ENCODE measurements at places on chromosomes 13 and 19.
A peak's percentile ranks its signal among the peaks of the same experiment; 100 is the strongest.

GRCh38 chr13:106756446-106756845 is 188.5 kb upstream of the ARGLU1 start:
- peak; percentile 50 for DNase-seq

GRCh38 chr19:55487924-55488687 is at the start of gene SSC5D:
SSC5D (plus strand) TSS chr19:55488436; CDS start chr19:55488590, 154 bp downstream.
- DNase-seq: peak; percentile 63

- no peak for DNase-seq
Observed at GRCh38 chr19:5058521-5059212, 89.8 kb downstream of the KDM4B start.

DNA sequence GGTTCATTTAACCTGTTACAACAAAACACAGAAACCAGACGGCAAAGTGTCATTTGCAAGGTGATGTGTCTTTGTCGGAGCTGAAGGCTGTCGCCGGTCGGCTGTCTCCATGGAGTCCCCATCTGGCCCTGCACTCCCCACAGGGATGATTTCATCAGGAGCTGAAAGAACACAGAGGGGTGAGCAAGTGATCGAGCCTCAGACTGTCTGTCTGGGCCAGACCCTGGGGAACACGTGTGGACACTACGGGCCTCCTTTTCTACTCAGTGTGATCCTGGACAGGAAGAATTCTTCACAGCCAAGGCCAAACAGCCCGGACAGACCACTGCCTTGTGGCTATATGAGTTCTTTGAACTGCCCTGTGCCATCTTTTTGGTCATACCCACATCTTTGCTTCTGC is 85.1 kb downstream of the RNASEH2B start:
- no peak for DNase-seq

DNA sequence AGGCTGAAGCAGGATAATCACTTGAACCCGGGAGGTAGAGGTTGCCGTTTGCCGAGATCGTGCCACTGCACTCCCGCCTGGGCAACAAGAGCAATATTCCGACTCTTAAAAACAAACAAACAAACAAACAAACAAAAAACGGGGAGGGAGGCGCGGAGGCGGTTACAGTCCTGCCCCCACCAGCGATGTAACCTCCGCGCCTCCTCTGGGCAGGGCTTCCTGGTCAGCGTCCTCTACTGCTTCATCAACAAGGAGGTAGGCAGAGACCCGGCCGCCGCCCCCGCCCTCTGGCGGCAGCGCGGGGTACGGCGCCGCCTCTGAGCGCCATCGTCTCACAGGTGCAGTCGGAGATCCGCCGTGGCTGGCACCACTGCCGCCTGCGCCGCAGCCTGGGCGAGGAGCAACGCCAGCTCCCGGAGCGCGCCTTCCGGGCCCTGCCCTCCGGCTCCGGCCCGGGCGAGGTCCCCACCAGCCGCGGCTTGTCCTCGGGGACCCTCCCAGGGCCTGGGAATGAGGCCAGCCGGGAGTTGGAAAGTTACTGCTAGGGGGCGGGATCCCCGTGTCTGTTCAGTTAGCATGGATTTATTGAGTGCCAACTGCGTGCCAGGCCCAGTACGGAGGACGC is 10.2 kb downstream of the SNRPD2 start:
- DNase-seq: peak; percentile 88

DNA sequence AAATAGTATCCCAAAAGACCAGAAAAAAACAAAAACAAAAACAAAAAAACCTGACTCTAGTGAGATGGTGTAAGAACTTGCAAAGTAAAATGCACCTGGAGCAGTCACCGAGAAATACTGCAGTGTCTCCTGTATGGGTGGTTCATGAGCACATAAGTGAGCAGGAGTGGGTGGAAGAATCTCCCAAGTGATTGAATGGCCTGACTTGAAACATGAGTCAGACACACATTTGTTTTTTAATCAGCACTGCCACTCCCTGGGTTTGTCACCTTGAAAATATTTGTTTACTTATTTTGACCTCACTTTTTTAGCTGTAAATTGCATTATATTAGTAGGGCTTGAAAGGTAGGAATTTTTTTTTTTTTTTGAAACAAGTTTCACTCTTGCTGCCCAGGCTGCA is 2.0 kb downstream of the ZNF431 start:
- no peak for DNase-seq

- DNase-seq: no peak
Observed at GRCh38 chr19:31562966-31563612, 213.9 kb upstream of the TSHZ3 start.

DNA sequence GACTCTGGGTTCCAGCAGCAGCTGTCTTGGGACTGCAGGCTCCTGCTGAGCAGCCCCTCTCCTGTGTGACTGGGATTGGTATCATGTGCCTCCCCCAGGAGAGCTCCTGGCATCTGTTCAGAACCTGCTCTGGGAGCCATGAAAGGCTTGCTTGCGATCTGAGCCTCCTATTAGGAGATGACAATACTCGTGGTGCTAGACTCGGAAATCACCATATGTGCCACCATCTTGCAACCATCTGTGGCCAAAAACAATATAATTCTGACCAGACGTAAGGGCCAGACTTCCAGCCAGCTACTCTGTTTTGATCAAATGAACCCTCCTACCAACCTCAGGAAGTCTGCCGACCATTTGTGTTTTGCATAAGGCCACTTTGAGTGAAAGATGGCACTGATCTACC is 484.7 kb downstream of the IRS2 start:
- no peak for DNase-seq

- peak; percentile 93 for DNase-seq
Observed at GRCh38 chr19:1028062-1028926, 1.9 kb downstream of the CNN2 start.

- peak; percentile 38 for DNase-seq
Observed at GRCh38 chr19:49020342-49020741, 3.5 kb upstream of the LHB start.

- peak; percentile 51 for DNase-seq
Observed at GRCh38 chr13:93900731-93901130, 578.8 kb downstream of the DCT start.

DNA sequence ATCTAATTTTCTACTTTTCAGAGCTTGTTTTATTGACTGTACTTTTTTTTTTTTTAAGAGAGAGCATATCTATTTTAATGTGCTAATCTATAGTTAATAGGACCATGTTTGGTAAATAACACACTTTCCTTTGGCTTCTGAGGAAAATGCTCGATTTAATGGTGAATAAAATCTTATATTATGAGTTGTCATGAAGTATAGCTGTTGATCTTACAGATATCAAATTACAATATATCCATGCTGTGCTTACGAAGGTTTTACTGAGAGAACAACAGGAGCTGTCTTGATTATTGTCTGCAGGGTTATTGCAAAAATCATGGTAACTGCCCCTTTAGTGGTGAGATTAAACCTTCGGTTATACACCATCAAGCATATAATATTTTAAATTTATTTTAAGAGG is 29.6 kb downstream of the URI1 start:
- DNase-seq: no peak

- peak; percentile 76 for DNase-seq
Observed at GRCh38 chr19:42143341-42144234, 11.3 kb upstream of the POU2F2 start.

GRCh38 chr19:55554302-55554701 is 9.0 kb upstream of the SBK3 start:
- no peak for DNase-seq

DNA sequence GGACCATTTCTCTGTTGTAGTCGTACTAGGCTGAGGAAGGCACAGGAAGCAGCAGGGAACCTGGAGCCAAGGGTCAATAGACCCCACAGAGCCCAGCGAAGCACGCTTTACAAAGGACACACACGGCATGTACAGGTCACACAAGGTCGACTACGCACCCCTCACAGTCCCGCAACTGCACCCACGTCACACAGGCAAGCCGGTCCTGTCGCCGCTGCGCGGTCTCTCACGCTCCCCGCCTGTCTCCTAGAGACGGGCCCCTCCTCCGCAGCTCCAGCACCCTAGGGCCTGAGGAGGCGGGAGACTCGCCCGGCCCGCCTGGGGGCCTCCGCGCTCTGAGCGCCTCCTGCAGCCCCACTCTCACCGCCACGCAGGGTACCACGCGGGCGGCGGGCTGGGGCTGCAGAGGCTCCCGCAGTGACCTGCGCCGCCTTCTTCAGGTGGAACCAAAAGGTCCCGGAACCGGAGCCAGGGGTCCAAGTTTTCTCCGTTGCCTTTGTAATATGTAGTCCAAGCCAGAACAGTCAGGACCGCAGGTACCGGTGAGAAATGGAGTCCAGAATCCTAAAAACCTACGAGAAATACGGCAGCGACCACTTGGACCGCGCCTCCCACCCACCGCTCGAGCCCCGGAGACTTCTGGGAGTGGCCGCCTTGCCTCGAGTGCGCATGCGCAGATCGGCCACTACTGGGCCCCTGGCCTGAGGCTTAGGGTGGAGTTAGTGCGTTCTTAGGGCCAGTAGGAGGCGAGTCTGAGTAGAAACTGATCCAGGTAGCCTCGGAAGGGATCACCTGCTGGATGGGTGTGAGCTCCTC is at the start of gene ZNF607:
Gene ZNF607 (minus strand): TSS at position 651 of the 816 bp plus-strand sequence. CDS start 8,143 bp downstream, outside the sequence.
- DNase-seq: peak; percentile 98

DNA sequence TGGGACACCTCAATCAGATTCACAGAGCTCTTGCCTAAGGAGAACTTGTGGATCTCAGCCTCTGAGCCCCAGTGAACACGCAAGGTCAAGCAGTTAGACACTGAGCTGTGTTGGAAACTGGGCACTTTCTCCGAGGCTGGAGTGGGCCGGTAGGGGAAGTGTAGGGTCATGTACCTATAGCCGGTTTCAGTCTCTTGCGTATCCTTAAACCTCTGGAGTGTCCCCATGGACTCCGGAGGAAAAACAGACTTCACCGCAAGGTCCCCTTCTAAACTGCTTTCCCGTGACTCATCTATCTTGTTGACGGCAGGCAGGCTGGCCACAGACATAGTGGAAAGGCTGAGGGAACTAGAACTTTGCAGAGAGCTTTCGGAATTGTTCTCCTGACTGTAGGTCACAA is 11.3 kb downstream of the IQCN start:
- DNase-seq: no peak

- no peak for DNase-seq
Observed at GRCh38 chr13:39920613-39921012, 265.2 kb downstream of the COG6 start.

DNA sequence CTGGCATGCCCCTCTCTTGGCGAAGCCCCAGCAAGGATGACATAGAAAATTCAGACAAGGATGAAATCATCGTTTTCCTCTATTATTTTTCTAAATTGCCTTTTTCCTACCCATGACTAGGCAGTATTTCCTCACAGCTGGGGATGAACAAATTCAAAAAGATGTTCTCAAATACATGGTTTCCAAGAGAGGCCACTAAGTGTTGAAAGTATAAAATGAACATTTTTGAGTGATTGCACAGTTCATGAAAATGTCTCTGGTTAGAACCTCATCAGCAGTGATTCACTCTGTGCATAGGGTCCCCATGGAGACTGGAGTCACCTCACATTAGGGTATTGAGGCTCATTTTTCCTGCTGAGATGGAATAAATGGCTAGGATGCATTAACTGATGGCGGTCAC is 373.7 kb downstream of the DNAJC15 start:
- DNase-seq: no peak

GRCh38 chr13:112719016-112719415 is 29.2 kb downstream of the ATP11A start:
- DNase-seq: no peak

DNA sequence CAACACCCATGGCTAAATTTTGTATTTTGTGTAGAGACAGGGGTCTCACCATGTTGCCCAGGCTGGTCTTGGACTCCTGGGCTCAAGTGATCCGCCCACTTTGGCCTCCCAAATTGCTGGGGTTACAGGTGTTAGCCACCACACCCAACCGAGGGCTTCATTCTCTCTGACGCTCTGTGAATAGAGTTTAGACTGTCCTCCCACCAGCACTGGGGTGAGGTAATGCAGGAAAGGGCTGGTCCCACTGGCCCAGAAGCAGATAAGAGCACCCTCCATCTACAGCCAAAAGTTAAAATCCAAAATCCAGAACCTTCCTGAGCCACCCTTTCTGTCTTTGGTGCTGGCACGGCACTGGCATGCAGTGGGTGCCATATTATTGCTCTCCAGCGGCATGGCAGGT is 31.8 kb upstream of the HOMER3 start:
- no peak for DNase-seq

All from kidney (tissue), 22 donors.